ENCODE measurements at places on chromosomes 5 and 9.
A peak's percentile ranks its signal among the peaks of the same experiment; 100 is the strongest.

- no peak for DNase-seq
- no peaks in the 10 kb centered on the region for H3K27me3 ChIP-seq
- H3K4me3 ChIP-seq, result no peak overlapping the region
- no peak overlapping the region for H3K27ac ChIP-seq
- H3K4me1 ChIP-seq, result no peaks in the 10 kb centered on the region
- no peaks in the 10 kb centered on the region for H3K36me3 ChIP-seq
Measured at GRCh38 chr5:82319651-82320376, 41.7 kb upstream of the RPS23 start.

DNA sequence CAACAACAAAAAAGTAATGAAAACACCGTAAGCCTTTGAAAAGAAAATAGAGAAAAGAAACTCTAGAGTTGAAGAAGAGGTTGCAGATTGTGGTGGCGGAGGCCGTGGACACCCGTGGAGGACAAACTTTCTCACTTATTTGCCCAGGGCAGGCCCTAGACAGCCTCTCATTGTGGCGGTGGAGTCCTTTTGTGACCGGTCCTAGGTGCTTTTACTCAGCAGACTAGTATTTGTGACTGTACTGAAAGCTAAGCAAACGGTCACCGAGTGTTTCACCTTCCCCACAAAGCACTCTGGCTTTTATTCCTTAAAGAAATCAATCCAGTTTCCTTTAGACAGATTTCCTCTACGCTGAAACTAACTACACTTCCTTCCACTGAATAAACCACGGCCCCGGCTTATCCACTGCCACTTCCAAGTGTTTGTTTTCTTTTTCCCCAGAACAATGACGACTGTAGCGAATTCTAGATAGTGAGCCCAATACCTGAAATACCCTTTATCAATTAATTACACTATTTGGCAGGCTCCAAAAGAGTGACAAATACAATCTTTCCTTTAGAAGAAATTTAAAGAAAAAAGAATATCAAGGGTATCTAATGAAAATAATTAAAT, 210.2 kb upstream of the TARS1 start:
- H3K4me3 ChIP-seq, result no peak overlapping the region
- no peaks in the 10 kb centered on the region for H3K27me3 ChIP-seq
- H3K4me1 ChIP-seq, result no peaks in the 10 kb centered on the region
- DNase-seq, result no peak
- no peaks in the 10 kb centered on the region for H3K36me3 ChIP-seq
- H3K27ac ChIP-seq, result no peak overlapping the region

DNA sequence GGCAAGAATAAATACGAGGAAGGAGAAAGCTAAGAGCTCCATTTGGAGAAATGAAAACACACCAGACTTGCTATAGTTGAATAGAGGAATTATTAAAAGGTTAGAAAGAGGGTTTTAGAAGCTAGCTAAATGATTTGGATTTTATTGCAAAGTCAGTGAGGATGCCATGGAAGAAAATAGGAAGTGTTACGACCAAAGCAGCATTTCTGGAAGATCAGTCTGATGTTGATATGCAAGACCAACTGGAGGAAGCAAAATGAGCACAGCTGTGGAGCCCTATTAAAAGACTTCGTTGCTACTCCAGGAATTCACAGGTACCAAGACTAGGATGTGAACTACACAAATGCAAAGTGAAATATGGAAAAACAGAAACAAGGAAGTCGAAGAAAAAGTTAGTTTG, 2.1 kb downstream of the DHX29 start:
- no peaks in the 10 kb centered on the region for H3K36me3 ChIP-seq
- peaks cover 57% of the 10 kb centered on the region for H3K4me1 ChIP-seq

DNA sequence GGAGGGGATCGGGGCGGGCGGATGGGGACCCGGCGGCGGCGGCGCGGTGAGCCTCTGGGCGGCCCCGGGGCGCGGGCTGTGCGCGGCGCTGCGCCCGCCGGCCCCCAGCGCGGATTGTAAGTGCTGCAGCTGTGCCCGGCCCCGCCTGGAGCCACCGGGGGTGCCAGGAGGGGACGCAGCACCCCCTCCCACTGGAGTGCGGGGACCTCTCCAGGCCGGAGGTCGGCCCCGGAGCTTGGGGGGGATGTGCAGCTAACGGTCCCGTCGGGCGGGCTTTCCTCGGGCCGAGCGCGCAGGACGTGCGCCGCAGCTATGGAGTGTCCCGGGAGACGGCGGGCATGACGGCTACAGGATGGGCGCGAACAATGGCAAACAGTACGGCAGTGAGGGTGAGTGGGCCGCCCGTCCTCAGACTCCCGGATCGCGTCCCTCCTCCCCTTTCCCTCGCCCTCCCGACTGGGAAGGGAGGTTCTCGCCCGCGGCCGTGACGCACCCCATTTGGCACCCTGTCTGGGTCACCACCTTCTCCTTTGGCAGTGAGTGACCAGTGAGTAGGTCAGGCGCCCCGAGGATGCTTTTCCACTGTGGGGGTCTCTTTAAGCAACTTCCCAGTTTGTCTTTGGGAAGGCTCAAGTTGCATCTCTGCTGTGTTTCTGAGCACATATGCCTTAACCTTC, 483 bp downstream of the FBXL7 start:
- peaks cover 4% of the 10 kb centered on the region for H3K4me1 ChIP-seq
- no peaks in the 10 kb centered on the region for H3K36me3 ChIP-seq
- peak overlapping the region; percentile 72 for H3K27ac ChIP-seq

DNA sequence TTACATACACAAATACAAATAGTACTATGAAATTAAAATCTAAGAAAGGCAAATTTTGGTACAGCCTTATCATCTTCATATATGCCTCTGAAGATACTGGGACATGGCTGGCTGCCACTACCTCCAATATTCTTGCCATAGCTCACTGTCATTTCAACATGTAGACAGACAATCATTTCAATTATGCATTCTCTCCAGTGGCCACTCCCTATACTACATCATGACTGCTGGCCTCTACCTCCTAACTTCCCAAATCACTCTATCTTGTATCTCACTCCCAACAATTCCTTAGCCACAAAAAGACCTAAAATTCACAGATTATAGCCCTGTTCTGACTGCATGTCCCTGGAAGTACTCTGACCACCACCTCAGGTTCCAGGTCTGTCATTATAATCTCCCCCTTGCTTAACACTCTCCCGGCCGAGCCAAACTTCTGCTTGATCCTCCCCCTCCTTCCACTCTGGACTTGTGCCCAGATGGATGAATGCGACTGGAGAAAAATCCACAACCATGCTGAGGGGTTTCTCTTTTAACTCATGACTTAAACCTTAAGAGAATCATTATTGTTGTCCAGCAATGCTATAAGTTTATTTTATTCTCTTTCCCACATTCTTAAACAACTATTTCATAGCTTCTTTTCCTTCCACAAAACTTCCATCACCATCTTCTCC, 225.3 kb upstream of the TLE4 start:
- H3K4me3 ChIP-seq, result no peak overlapping the region
- no peak overlapping the region for H3K27ac ChIP-seq
- H3K27me3 ChIP-seq, result no peaks in the 10 kb centered on the region
- H3K36me3 ChIP-seq, result no peaks in the 10 kb centered on the region

GRCh38 chr5:1526681-1527131, 2.9 kb upstream of the LPCAT1 start:
- H3K4me1 ChIP-seq, result peaks cover 34% of the 10 kb centered on the region
- no peaks in the 10 kb centered on the region for H3K27me3 ChIP-seq
- H3K4me3 ChIP-seq, result no peak overlapping the region
- no peak overlapping the region for H3K27ac ChIP-seq
- no peaks in the 10 kb centered on the region for H3K36me3 ChIP-seq
- no peak for DNase-seq

DNA sequence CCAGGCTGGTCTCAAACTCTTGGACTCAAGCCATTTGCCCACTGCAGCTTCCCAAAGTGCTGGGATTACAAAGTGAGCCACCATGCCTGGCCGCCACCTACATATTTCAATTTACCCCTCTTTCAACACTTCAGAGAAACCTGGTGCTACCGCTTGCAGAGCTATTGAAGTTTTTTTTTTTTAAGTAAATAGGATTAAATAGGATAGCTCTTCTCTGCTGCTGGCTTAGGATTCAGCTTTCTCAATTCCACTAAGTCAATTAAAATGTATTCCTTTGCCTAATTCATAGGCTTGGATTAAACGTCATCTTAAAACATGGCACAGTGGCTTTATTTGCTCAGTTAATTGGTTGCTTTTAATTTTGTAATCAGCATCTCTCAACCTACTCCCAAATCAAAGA, 41.0 kb downstream of the KIAA1191 start:
- H3K27ac ChIP-seq, result no peak overlapping the region
- no peaks in the 10 kb centered on the region for H3K27me3 ChIP-seq
- no peaks in the 10 kb centered on the region for H3K4me1 ChIP-seq
- DNase-seq, result no peak

- peaks cover 98% of the 10 kb centered on the region for H3K36me3 ChIP-seq
- no peak for DNase-seq
- H3K27ac ChIP-seq, result no peak overlapping the region
- no peaks in the 10 kb centered on the region for H3K27me3 ChIP-seq
Measured at GRCh38 chr5:14295610-14296009, 152.5 kb downstream of the TRIO start.

GRCh38 chr9:136745389-136746154, 2.8 kb downstream of the LCN6 start:
- H3K27me3 ChIP-seq, result peaks cover 20% of the 10 kb centered on the region
- H3K27ac ChIP-seq, result no peak overlapping the region
- no peak for DNase-seq
- H3K4me3 ChIP-seq, result peak overlapping the region; percentile 33
- H3K4me1 ChIP-seq, result peaks cover 51% of the 10 kb centered on the region
- H3K36me3 ChIP-seq, result no peaks in the 10 kb centered on the region

DNA sequence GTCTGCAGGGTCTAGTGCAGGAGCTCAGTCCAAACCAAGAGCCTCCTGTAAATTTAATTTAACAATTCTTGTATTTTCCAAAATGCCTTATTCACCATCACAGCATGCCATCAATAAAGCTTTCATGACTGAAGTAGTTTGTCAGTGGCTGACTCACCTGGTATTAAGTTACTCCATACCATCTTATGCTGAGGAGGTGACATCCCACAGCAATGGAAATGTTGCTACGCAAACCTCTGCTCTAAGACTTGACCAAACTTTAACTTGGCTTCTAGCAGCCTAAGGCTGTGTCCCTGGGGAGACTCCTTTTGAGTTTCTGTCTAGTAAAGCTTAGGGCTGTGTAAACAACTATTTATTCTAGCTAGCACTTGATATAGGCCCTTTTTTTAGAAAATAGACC, 1231.3 kb upstream of the CDH18 start:
- H3K4me3 ChIP-seq, result no peak overlapping the region
- H3K27me3 ChIP-seq, result no peaks in the 10 kb centered on the region
- no peak overlapping the region for H3K27ac ChIP-seq
- H3K36me3 ChIP-seq, result no peaks in the 10 kb centered on the region

DNA sequence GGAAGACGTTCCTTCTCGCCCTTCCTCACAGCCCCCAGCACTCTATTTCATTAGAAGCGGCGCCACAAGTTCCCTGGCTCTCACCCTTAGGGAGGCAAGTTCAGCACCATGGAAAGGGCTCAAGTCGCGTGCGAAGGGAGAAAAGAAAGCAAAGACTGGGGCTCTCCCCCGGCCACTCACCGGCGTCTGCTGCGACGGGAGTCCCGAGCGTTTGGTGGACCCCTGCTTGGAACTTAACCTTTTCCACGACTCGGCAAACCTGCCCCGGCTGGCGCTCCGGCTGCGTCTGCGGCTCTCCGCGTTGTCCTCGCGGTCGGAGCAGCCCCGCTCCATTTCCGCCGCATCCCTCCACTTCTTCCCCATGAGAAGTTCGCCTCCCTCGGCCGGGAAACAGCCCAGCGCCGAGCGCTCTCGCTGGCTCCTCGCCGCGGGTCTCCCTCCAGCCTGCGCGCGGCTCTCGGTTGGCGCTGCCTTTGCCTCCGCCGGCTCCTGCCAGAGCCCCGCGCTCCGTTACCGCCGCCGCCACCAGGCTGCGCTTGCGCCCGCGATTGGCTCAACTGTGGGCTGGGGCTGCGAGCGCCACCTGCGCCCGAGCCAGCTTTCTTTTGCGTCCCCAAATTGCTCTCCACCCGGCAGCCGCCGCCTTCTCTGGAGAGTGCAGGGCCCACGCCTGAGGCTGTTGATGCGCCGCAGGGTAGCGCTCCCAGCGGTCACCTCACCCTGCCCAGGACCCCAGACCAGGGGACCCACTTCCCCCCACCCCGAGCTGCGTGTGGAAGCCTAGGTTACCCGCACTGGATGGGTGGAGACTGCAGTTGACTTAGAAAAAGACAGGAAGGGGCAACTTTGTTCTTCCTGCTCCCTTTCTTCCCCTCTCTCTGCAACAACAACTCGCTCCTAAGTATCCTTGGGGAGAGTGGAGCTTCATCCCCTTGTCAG, 321.6 kb downstream of the CEMIP2 start:
- peaks cover 2% of the 10 kb centered on the region for H3K4me1 ChIP-seq
- peaks cover 10% of the 10 kb centered on the region for H3K27me3 ChIP-seq
- H3K36me3 ChIP-seq, result no peaks in the 10 kb centered on the region
- no peak overlapping the region for H3K27ac ChIP-seq

DNA sequence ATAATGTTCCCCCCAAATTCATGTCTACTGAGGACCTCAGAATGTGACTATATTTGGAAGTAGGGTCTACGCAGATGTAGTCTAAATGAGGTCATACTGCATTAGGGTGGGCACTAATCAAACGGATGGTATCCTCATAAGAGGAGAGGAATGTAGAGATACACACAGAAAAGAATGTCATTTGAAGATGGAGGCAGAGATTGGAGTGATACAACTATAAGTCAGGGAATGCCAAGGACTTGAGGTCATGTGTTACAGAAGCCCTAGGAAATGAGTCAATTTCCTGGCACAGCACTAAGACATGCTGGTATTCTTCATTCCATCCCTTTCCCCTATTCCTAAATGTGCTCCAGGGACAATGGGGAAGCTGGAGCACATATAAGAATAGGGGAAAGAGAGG, 758 bp upstream of the PDCD1LG2 start:
- H3K27ac ChIP-seq, result peak overlapping the region; percentile 80
- H3K4me3 ChIP-seq, result no peak overlapping the region
- no peaks in the 10 kb centered on the region for H3K36me3 ChIP-seq

DNA sequence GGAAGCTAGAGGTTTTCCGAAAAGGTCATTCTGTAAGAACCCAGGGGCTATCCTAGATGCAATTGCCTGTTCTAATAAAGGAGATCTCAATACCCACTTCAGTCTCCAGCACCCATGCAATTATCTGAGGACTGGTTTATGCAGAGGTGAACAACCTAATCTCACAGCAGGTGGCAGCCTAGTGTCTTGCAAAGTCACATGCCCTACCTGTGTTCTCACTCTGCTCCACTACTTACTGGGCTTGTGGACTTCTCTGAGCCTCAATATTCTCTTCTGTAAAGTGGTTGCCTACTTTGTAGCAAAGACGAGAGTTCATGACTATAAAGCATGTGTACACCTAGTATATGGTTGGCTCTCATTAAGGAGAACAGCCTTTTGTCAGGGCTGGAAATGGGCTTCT, 21.0 kb upstream of the ALDH1B1 start:
- no peak for DNase-seq
- H3K27me3 ChIP-seq, result no peaks in the 10 kb centered on the region
- H3K36me3 ChIP-seq, result no peaks in the 10 kb centered on the region
- H3K4me1 ChIP-seq, result no peaks in the 10 kb centered on the region
- H3K27ac ChIP-seq, result no peak overlapping the region
- no peak overlapping the region for H3K4me3 ChIP-seq

- no peaks in the 10 kb centered on the region for H3K36me3 ChIP-seq
- H3K4me1 ChIP-seq, result no peaks in the 10 kb centered on the region
- no peak overlapping the region for H3K27ac ChIP-seq
- H3K27me3 ChIP-seq, result no peaks in the 10 kb centered on the region
- H3K4me3 ChIP-seq, result no peak overlapping the region
- no peak for DNase-seq
Measured at GRCh38 chr9:35976726-35977125, 18.8 kb upstream of the OR2S2 start.

- no peaks in the 10 kb centered on the region for H3K27me3 ChIP-seq
- H3K36me3 ChIP-seq, result no peaks in the 10 kb centered on the region
- no peak for DNase-seq
- H3K4me1 ChIP-seq, result no peaks in the 10 kb centered on the region
- no peak overlapping the region for H3K4me3 ChIP-seq
- no peak overlapping the region for H3K27ac ChIP-seq
Measured at GRCh38 chr5:16143361-16144049, 36.1 kb downstream of the MARCHF11 start.

Data from spleen (tissue), 13 donors.